Left ventricle myocardium superior (tissue), 1 donor: ENCODE measurements at places on chromosomes 11 and 22. TPM values are rescaled to one million over a fixed set of nuclear protein-coding genes. Genes with fewer than 3 reads are reported as not detected.
A peak's percentile ranks its signal among the peaks of the same experiment; 100 is the strongest.

- peak; percentile 32 for DNase-seq
These were observed 1.9 kb upstream of the MPZL2 start for GRCh38 chr11:118265954-118266353.

DNA sequence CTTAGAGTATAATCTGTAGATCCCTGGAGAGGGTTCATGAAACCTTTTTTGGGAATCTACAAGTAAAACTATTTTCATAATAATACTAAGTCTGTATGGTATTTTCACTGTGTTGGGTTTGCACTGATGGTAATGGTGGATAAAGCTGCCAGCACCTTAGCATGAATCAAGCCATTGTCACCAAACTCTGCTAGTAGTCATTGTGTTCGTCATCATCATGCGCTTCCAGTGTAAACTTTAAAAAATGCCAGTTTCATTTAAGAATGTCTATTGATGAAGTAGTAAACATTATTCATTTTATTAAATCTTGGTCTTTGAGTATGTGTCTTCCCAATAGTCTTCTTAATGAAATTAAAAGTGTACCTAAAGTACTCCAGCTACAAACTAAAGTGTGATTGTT is 15.0 kb downstream of the ALKBH3 start:
- DNase-seq: no peak

- no peak for DNase-seq
These were observed 1.6 kb upstream of the P2RY2 start for GRCh38 chr11:73216465-73216864.

- no peak for DNase-seq
These were observed 148.8 kb upstream of the ANO5 start for GRCh38 chr11:22044126-22044525.

DNA sequence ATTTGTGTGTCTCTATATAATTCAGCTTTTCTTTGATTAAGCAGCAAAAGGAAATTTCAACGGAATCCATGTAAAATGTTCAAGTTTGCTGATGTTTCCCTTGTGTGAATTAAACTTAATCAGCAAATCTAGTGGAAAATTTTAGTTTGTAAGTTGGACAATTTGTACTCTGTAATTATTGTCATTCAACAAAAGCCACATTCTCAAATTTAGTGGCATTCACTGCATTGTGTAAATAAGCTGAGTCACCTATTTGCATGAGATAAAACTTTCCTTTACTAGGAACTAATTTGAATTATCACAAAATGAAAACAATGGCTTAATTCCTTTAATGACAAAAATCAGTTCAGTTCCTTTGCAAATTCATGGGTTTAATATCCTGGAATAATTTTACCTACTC is 784.2 kb upstream of the CCDC179 start:
- DNase-seq: no peak

GRCh38 chr11:132639986-132640385 is 892.3 kb downstream of the OPCML start:
- DNase-seq: no peak

DNA sequence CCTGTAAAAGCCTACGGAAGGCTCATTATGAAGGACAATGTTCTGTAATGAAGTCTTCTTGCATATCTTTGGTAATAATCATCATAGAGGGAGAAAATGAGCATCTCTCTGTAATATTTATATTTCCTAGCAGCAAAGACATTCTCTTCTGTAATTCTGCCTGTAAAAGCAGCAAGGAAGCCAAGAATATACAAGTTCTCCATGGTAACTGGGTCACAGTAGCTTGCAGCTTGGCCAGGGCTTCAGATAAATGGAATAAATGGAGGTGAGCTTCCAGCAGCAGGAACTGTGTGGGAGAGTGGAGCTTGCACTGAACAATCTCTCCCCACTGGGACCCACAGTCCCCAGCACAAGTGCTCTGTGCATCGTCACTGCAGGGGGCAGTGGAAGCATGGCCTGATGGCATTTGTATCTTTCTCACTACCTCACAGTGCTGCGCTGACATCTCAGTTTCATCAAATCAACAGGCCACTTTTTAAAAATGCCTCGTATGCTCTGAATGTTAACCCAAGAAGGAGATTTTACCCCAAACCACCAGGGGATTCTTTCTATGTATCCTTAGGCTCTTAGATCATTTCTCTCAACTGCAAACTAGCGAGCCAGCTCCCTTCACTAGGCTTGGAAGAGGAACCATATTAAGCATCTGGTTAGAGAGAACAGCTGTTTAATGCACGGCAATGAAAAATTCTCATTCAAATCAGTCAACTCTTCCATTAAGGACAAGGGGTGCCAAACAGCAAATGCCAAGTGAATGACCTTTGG is 1059.7 kb downstream of the OPCML start:
- DNase-seq: no peak

DNA sequence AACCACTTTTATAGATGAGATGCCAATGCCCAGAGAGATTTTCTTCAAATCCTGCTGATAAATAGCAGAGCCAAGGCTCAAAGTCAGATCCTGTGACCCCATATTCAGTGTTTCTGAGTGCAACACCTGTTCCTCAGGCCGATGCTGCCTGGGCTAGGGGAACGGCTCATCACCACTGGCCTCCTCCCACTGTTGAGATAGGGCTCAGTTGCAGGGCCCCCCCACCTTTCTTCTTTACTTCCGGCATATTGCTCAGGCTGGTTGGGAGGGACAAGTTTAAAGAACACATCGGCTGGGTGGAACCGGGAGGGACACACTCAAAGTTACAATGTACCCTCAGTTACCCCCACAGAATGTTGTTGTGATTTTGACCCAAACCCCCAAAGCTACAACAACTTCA is 88.3 kb upstream of the CRTAM start:
- no peak for DNase-seq

DNA sequence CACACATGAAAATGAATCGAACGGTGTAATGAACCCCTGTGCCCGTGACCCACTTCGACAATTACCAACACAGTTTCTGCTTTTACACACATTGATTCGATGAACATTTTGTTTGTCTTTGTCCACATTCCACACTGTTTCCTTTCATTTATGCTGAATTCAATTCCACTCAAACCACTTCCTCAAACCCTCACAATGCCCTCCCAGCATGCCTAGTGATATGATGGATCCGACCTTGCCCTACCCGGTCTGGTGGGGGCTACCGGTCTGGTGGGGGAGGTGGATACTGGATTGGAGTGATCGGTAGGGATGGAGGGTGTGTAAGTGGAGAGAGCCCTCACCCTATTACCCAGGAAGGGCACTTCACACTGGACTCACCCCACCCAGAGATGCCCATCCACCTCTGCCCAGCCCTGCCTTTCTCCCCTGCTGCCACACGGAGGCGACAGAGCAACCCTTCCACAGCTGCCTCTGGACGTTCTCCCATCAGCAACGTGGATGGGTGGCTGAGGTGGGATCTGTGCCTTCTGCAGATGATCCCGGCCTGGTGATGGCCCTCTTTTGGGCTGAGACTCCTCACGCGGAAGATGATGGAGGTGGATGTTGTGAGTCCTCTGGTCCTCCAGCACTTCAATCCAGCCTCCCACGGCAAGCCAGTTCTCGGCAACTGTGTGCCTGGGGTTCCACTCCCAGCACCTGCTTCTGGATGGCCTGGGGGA is 33.0 kb upstream of the P2RY2 start:
- DNase-seq: peak; percentile 75

DNA sequence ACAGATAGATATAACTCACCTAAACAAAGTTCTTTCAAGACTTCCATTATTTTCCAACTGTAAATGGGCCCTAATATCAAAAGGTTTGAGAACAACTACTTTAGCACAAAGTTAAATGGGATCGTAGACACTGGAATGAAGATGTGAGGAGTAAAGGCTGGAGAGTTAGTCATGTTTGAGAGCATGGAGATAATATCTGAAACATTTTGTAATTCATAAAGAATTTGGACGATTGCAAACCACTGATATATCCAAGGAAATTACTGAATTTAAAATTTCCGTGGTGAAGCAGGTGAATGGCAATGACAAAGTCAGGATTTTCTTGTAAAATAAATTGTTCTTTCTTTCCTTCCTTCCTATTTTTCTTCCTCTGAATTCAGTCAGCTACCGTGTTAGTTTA is 564.9 kb downstream of the CNTN5 start:
- DNase-seq: no peak

DNA sequence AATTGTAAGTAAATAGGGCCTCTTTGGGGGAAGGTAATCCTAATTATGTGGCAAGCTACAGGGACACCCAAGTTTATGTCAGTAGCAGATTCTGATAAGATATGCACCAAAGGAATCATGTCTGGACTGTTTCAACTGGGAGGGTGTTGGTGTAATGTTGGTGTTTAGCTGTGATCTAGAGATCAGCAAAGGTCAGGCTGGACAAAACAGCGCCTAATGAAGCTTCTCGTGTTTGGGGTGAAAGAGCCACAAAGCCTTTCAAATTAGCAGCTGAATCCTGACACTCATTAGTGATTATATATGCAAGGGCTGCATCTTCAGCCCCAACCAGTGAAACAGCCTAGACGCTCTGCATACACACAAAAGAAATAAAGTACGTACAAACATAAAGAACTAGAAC is 106.3 kb downstream of the MPPED2 start:
- no peak for DNase-seq

GRCh38 chr11:44322243-44322642 is 12.3 kb upstream of the ALX4 start:
- DNase-seq: no peak

DNA sequence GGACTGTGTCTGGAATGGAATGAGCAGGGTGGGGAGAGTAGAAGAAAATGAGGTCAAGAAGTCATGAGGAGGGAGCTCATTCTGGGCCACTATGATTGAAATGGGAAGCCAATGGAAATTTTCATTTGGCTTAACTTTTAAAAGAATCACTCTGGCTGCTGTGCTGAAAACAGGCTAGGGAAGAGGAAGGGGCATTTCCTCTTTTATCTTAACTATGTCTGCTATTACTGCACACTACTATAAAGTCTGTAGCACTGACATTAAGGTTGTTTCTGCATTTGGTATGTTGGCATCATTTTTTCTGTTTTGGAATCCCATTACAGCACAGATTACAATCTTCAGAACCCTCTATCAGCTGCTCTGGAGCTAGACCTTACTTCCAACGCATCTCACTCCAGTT is 8.2 kb downstream of the PATL1 start:
- DNase-seq: no peak

DNA sequence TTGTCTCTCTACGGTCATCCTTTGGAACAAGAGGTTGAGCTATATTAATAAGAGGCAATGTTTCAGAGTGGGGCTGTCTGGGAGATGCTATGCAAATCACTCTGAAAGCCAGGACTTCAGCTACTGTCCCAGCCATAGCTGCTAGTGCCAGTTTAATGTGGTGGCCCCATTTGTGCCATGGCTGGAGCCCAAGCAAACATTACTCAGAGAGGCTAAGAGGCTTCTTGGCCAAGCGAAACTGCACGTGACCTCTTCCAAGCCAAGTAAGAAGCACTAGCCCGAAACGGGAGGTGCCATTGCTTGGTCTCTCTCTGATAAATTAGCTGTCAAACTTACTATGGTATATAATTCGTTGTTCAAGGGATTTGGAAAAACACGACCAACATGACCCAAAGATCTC is 50.4 kb upstream of the TBCEL start:
- DNase-seq: no peak

DNA sequence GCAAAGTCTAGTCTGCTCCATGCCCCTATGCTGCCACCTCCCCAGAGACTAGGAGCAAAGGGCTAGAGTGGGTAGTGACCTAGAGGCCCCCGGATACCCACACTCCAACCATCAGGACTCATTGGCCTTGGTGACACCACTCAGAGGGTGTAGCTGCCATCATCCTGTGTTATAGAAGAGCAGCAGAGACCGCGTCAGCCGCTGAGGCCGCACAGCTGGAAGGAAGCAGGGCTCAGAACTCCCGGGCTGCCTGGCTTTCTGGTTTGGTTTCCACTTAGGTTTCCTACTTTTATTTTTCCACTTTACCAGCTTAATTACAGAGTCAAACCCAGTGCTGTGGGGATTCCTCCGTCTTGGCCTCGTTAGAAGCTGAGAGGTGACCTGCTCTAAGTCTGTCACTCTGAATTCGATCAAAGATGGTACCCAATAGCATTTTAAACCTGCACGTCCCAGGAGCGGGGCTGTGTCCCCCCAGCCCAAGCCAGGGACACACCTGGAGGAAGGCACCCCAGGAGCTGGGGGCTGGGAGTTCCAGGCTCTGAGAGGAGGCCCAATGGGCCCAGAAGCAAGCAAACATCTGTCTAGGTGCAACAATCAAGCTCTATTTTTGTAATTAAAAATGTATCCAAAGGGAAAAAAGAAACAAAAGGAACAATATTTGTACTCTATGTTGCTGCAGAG is 2.1 kb upstream of the CDKN1C start:
- DNase-seq: peak; percentile 43

- DNase-seq: peak; percentile 49
These were observed 9.9 kb upstream of the AIFM3 start for GRCh38 chr22:20957102-20957682.

GRCh38 chr11:43947003-43947500 is 4.6 kb downstream of the C11orf96 start:
- DNase-seq: peak; percentile 34

- no peak for DNase-seq
These were observed 55.1 kb downstream of the NOX4 start for GRCh38 chr11:89436071-89436470.

- no peak for DNase-seq
These were observed 8.9 kb downstream of the IL18BP start for GRCh38 chr11:72007587-72007986.

- no peak for DNase-seq
These were observed 163.3 kb downstream of the CASP12 start for GRCh38 chr11:104734998-104735397.

DNA sequence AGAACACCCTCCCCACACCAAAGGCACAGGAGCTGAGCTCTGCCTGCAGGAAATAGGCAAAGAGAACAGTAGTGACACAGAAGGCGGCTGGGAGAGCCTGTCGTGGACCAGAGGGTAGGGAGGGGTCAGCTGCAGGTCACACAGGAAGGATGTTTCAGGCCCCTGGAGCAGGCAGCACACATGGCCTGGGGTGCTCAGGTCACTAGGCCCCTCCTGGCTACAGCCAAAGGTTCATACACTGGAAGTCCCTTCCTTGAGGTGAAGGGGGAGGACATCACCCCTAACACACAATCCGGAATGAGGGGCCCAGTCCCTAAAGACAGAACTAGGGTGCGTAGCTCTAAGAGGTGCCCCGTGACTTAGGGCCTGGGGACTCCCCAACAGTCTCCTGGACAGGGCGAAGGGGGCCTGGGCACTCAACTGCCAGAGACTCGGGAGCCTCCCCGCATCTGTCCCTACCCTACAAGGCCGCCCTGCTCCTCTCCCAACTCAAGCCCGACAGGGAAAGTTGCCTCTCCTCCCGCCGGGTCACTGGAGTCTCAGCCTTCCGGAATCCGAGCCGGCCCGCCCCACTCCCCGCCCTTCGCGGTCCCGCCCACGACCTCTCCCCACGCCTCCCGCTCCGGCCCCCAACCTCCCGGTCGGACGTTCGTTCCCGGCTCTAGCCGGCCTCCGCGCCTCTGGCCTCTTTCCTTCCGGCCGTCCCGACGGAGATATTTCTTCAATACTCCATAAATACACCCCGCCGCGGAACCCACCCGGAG is at the start of gene CYB5R2:
CYB5R2 (minus strand) TSS at position 541 of the 764 bp plus-strand sequence. CDS start 675 bp downstream, outside the sequence.
- peak; percentile 78 for DNase-seq

The MPZL3 gene
- total RNA-seq: 2.6 TPM

The SLC16A8 gene
- not detected for total RNA-seq

The OR2AG1 gene
- total RNA-seq: not detected

The REXO2 gene
- total RNA-seq: 161 TPM

The OR8D4 gene
- not detected for total RNA-seq

The RAB6A gene
- 96.3 TPM for total RNA-seq

The DERL3 gene
- total RNA-seq: 2.1 TPM

The KCNK7 gene
- 0.94 TPM for total RNA-seq

The KDM4D gene
- total RNA-seq: 0.59 TPM

The MS4A13 gene
- not detected for total RNA-seq

The OR4D10 gene
- not detected for total RNA-seq

The TMEM86A gene
- total RNA-seq: 4.5 TPM

The CCT8L2 gene
- total RNA-seq: not detected

The GGTLC2 gene
- total RNA-seq: not detected

The CBLIF gene
- total RNA-seq: not detected
